ENCODE measurements at places on chromosomes 7 and 10. TPM values are rescaled to one million over a fixed set of nuclear protein-coding genes. Genes with fewer than 3 reads are reported as not detected.
A peak's percentile ranks its signal among the peaks of the same experiment; 100 is the strongest.

The HOGA1 gene
- 0.31 TPM for total RNA-seq

The STK32C gene
- 13.6 TPM for total RNA-seq

- no peak for DNase-seq
Observed at GRCh38 chr7:36894190-36894589, 169.9 kb upstream of the AOAH start.

DNA sequence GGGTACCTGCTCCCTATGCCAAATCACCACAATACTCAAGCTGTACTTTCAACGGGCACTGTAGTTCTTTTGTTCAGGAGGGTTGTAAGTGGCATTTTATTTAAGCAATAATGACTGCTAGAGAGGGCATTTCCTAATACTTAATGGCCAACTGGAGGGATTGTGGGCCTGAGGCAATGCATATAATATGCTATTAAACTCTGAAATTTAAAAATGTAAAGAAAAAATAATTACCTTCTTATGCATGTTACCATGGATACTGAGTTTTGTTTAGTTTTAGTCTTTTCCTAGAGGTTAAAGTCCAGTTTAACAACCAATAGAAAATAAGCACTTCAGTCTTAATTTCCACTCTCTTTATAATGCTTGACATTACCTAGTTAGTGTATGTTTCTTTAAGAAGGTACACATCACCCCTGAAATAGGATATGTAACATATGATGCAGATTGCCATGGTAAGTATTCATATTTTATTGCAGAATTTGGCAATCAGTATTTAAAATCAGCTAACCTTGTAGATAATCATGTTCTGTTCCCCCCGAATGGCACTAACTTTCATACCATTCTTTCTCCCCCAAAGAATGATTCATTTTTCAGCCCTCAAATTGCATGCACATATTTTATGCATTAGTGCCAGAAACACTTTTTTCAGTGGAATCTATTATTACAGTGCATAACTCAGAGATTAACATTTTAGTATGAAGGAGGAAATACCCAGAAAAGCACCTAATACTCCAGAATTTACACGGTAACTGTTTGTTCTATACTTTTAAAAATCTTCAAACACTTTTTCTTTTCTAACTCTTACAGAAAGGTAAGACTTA lies 90.3 kb upstream of the ZNF438 start:
- peak; percentile 67 for DNase-seq
